ENCODE measurements at places on chromosomes 2 and 18.

DNA sequence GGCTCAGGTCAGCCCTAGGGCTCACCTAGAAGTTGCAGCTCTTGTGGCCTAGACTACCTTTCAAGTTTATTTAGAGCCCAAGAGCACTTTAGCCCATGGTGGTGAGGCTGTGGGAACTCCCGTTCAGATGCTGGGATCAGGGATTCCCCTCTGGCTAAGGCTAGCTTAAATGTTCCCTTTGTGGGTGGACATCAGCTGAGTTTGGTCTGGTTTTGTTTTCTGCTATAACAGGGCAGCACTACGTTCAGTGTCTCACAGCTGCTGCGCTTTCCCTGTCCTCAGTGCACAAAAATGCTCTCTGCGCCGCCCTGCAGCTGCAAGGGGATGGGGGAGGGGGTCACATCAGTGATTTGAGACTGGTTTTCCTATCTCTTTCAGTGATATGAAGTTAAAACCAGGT lies 170.5 kb upstream of the KCNJ3 start:
- DNase-seq: no peak

GRCh38 chr2:158616480-158617000 lies 159.8 kb downstream of the PKP4 start:
- no peak for DNase-seq

DNA sequence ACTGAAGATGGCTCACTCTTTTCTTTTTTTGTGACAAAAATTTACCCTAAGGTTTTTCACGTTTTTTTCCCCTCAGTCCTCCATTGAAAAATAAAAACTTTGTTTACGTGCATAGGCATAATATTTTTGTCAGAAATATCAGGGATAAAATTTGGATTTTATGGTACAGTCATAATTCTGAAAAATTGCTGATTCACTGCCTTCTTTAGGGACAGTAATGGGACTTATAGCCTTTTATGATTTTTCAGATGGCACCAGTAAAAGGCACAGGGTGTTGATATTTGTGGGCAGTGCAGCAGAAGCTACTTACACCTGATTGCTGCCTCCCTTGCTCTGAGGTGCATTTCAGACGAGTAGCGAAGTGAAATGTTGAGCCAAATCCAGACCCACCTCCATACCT lies 139.4 kb upstream of the CDCA7 start:
- DNase-seq: no peak

- DNase-seq: peak; percentile 76
These were observed 7.7 kb downstream of the MAPRE3 start for GRCh38 chr2:26978061-26978596.

DNA sequence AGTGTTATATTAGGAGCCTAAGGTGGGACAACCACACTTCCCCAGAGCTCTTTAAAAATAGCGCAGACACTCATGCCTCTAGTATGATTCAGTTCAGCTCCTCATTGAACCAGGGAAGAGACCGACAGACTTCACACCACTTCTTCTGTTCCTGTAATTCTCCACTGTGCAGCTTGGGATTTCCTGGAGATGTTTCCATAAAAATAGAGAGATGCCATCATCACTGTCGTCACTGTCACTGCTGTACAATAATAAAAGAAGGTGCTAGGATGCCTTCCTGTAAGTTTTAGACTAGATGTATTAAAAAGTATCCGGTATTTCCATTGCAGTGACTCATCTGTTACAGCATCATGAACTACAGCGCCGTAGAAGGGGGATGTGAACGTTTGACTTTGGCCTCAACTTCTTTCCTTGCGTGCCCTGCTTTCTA lies 110.9 kb downstream of the FAM210A start:
- DNase-seq: no peak

DNA sequence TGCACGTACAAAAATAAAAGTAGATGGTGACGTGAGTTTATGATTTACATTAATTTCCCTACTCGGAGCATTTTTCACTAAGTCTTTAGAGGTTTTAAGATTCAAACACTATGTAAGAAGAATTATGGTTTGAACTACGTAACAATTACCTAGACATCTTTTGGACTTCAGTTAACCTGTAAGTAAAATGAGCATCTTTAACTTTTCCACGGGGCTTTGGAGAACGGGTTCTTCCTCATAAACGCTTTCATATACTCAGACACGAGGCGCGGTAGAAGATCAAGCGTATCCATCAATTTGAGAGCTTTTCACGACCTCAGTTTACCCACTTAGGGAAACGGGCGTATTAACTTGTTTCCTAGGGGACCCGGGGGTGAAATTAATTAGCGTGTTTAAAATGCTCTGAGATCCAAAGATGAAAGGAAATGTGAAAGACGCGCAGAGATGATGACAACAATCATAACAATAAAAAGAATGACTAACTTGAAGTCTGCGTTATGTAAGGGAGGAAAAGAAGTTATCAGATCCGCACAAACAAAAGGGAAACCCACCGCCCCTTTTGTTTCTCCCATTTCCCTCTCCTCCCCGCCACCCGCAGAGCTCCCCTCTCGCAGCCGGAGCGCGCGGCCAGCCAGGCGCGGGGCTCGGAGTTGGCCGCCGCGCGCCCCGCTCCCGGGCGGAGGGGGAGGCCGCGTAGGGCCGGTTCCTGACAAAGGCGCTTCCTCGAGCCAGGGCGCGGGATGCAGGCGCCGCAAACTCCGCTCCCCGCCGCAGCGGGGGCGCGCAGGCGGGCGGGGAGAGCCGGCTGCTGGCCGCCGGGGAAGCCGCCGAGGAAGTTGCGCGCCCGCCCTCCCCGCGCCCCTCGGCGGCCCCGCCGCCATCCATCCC lies 807 bp downstream of the PELI1 start:
- peak; percentile 56 for DNase-seq
